ENCODE measurements at places on chromosomes 6 and 20.

DNA sequence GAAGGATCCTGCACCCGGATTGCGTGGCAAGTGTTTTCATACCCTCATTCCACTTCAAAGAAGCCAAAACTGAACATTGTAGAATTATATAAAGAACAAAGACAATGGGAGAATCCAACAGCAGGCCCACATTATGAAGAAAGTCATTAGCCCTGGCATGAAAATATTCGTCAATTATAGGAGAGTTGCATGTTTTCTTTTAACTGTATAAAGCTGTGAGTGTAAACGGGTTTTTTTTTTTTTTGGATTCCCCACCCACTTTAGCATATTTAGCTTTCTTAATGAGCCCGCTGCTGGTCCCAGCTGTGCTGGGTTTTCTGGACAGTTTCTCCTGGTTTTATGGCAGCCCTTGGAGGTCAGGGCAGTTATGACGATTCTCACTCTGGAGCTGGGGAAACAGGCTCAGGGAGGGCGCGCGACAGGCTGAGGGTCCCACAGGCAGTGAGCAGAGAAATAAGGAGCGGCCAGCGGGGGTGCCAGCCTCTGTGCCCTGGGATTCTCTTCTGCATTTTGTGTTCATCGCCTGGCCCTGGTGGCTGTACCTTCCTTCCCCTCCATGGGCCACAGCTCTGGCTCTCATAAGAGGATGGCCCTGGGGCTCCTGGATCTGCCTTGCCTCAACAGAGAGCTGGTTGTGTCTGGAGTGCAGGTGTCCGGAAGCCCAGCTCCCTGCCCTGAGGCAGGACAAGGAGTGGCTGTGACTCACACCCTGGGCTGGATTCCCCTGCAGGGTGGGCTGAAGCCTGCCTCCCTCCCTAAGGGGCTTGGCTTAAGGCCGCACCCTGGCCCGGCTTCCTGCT, 24.1 kb upstream of the SULF2 start:
- no peak for DNase-seq

DNA sequence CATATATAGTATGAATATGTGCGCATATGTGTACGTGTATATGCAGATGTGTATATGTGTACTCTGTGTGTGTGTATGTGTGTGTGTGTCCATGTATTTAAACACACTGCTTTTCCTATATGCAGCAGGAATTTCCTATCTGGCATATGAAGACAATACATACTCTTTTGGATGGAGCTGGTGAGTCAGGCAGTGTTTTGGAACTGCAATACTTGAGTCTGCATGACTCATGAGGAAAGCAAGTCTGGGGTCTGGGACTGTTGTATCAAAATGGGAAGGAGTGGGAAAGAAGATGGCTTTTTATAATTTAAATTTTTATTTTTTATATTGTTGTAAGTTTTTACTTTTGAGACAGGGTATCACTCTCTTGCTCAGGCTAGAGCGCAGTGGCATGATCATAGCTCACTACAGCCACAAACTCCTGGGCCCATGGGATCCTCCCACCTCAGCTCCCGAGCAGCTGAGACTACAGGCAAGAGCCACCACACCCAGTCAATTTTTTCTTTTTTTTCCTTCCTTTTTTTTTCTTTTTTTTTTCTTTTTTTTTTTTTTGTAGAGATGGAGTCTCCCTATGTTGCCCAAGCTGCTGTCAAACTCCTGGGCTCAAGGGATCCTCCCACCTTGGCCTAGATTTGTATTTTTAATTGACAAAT, 72.2 kb downstream of the ATXN1 start:
- no peak for DNase-seq

- no peak for DNase-seq
These were observed 59.2 kb downstream of the POPDC3 start for GRCh38 chr6:105120570-105120969.

GRCh38 chr6:170292111-170292406, 1.2 kb upstream of the DLL1 start:
- DNase-seq, result no peak

- DNase-seq, result no peak
These were observed 742.9 kb downstream of the DHX35 start for GRCh38 chr20:39705032-39705431.

DNA sequence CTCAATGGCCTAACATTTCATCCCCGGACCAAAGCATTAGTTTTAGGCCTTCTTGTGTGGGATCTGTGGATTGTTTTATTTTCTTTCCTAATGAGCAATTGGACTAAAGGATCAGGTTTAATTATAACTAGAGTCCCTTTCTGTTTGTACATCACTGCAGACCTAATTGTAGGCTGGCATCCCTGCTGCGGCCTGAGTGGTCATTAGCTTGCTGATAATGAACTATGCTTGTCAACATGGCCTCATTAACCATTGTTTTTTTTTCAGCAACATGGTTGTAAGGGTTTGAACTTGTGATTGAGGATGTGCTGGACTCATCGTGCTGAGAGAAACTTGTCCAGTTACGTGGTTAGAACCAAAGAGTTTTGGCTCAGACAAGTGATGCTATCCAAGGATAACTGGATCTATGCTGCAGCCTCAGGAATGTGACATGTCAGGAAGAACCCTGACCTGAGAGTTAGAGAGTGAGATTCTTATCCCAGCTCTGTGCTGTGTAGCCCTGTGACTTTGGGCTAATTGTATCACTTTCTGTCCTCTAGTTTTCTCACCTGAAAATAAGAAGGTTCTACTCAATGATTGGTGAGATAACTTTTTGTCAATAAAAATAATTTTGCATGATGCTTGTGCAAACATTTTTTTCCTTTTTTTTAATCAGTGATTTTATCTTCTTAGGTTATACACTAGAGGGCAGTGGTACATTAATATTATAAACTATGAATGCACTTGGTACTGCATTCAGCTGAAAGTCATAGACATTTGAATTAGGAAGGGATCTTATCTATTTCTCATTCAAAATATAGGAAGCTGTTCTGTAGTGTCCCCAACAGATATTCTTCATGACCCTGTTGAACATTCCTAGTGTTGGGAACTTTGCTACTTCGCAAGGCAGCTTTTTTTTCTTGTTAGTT, 140.9 kb downstream of the RNF144B start:
- DNase-seq, result no peak

DNA sequence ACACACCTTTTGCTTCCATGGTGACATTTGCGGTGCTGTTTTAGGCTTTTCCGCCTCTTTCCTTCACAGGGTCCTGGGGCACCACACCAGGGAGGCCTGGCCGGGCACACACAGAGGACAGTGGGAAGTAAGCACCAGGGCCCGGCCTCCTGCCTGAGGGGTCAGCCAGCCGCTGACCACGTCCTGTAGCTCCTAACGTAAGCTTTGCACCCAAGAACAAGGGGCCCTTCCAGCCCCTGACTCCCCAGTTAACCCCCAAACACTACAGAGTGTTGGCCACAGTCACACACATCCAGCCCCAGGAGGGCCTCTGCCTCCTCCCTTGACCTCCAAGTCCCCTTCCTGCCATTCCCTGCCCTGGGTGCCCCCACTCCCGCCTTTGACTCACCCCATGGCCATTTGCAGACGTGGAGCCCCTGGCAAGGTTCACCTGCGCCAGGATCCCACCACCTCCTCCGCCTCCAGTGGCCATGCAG, 54.7 kb downstream of the YTHDF1 start:
- no peak for DNase-seq

GRCh38 chr6:108841377-108841855, 6.8 kb upstream of the ARMC2 start:
- DNase-seq, result peak; percentile 22

DNA sequence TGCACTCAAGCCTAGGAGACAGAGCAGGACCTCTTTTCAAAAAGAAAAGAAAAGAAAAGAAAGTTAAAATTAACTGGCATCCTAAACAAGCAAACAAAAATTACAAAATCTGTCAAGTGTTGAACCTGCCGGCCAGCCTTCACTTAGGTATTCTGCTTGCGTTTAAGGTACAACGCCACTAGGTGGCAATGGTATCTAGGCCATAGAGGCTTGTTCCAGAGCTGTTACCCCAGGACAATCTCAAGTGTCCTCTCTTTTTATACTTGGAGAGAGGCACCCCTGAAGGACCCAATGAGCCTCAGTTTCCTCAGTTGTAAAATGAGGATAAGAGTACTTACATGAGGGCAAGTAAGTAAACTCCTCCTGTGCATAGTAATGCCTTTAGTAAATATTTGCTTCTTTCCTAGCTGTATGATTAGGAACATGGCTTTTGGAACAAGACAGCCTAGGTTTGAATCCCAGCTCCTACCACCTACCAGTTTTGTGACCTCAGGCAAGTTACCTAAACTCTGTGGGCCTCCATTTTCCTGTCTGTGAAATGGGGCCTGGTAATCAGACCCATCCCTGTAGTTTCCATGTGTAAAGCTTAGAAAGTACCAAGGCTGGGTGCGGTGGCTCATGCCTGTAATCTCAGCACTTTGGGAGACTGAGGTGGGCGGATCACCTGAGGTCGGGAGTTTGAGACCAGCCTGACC, 5.8 kb upstream of the PACSIN1 start:
- DNase-seq, result peak; percentile 49

DNA sequence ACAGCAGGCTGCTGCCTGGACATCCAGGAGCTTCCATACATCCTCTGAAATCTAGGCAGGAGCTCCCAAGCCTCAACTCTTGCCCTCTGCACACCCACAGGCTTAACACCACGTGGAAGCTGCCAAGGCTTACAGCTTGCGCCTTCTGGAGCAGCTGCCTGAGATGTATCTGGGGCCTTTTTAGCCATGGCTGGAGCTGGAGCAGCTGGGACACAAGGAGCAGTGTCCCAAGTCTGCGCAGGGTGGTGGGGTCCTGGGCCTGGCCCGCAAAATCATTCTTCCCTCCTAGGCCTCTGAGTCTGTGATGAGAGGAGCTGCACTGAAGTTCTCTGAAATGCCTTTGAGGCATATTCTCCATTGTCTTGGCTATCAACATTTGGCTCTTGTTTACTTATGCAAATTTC, 255.0 kb downstream of the DLL1 start:
- DNase-seq, result no peak

GRCh38 chr6:154865291-154865690, 129.8 kb upstream of the TIAM2 start:
- DNase-seq, result no peak

- DNase-seq, result no peak
These were observed 55.0 kb downstream of the CDKAL1 start for GRCh38 chr6:20589266-20589665.

- DNase-seq, result no peak
These were observed 28.9 kb downstream of the STMND1 start for GRCh38 chr6:17130786-17131185.

GRCh38 chr6:90739339-90739738, 152.5 kb upstream of the MAP3K7 start:
- DNase-seq, result no peak

DNA sequence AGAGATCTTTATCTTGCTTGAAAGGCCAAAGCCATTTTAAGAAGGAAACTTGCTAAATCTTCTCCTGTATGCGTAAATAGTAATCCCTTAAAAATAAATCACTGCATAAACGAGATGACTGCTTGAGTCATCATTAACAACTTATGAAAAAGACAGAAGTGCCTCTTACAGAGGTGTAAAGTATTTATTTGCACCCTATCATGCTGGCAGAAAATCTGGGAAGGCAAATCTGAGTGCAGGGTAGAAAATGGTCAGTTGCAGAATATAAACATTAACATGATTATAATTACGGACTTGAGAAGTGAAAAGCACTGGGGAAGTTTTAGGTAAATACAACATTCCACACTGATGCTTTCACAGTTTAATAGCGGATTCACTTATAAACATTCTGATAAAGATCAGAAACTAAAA, 67.5 kb upstream of the FBXO30 start:
- DNase-seq, result no peak

DNA sequence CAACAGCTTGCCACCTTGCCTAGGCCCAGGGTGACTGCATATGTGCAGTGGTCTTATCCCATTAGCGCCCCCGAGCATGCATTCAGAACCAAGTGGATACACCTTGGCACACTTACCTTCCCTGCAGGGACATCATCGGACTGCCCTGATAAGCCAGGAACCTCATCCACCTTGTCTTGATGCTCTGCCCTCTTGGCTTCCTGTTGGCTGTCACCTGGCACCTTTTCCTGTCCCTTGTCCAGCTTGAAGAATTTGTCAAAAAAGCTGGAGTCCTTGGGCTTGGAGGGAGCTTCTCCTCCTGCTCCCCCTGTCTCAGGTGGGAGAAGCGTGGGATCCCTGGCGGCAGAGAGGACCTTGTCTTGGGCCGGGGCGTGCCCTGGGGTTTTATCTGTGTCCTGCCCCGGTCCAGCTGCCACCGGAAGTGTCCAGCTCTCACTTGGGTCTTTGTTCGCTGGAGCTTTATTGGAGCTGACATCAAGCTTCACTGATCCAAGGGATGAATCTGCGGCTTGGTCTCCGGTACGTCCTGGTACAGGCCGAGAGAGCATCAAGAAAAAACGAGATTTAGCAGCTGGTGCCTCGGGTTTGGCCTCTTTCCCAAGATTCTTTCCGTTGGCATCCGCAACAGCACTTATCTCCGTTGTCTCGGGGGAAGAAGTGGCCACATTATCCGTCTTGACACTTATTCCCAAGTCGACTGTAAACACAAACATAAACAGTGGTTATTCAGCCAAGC, 42.0 kb downstream of the BCAS1 start:
- DNase-seq, result no peak

DNA sequence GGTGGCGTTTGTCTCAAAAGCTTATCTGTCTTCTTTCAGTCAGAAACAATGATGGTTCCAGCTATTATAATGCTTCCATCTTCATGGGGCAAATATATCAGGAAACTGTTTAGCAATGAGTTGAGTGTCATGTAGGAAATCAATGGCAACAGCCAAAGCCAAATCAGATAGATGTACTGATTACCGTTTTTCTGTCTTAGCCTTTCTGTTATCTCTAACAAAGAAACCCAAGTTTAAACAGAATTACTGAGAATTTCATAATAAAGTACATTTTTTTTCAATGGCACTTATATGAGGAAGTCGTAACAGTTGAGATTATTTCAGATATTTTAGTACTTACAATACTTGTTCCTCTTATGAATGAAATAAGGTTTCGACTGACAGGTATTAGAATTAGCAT, 1.2 kb downstream of the NOX3 start:
- DNase-seq, result no peak

- no peak for DNase-seq
These were observed at the start of gene PTK7 for GRCh38 chr6:43075670-43076463. Gene PTK7 (plus strand): TSS chr6:43076314. CDS start chr6:43076489, 175 bp downstream.

DNA sequence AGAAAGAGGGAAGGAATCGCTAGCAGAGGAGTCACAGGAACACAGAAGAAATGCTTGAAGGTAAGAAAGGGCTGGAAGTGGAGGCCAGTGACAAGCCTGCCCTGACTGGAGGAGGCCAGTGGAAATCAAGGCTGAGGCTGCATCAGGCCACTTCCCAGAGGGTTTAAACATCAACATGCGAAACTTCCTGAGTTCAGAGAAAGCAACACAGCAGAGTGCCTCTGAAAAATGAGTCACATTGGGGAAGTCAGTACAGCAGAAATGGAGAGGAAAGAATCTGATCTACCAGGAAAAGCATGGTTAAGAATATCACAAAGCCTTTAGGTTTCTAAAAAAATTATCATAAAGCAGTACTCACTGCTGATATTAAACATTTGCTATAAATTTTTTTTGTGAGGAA, 23.3 kb downstream of the NAPB start:
- DNase-seq, result no peak

GRCh38 chr6:85568411-85568810, 25.2 kb downstream of the SNX14 start:
- no peak for DNase-seq

All from gastrocnemius medialis (tissue), 4 donors.